ENCODE measurements at places on chromosomes 2 and 18.
A peak's percentile ranks its signal among the peaks of the same experiment; 100 is the strongest.

DNA sequence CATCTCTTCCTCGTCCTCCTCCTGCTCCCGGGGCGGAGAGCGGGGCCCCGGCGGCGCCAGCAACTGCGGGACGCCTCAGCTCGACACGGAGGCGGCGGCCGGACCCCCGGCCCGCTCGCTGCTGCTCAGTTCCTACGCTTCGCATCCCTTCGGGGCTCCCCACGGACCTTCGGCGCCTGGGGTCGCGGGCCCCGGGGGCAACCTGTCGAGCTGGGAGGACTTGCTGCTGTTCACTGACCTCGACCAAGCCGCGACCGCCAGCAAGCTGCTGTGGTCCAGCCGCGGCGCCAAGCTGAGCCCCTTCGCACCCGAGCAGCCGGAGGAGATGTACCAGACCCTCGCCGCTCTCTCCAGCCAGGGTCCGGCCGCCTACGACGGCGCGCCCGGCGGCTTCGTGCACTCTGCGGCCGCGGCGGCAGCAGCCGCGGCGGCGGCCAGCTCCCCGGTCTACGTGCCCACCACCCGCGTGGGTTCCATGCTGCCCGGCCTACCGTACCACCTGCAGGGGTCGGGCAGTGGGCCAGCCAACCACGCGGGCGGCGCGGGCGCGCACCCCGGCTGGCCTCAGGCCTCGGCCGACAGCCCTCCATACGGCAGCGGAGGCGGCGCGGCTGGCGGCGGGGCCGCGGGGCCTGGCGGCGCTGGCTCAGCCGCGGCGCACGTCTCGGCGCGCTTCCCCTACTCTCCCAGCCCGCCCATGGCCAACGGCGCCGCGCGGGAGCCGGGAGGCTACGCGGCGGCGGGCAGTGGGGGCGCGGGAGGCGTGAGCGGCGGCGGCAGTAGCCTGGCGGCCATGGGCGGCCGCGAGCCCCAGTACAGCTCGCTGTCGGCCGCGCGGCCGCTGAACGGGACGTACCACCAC is 2.1 kb downstream of the GATA6 start:
- DNase-seq, result no peak
- H3K27ac ChIP-seq, result peak overlapping the region; percentile 98
- no peaks in the 10 kb centered on the region for H3K27me3 ChIP-seq
- H3K4me3 ChIP-seq, result peak overlapping the region; percentile 94
- H3K4me1 ChIP-seq, result peaks cover 37% of the 10 kb centered on the region

- H3K27ac ChIP-seq, result no peak overlapping the region
- no peak for DNase-seq
- H3K4me1 ChIP-seq, result no peaks in the 10 kb centered on the region
- H3K36me3 ChIP-seq, result peaks cover 8% of the 10 kb centered on the region
Measured at GRCh38 chr2:232023426-232023825, 61.9 kb downstream of the DIS3L2 start.

GRCh38 chr2:98826856-98827255 is 95.9 kb upstream of the MGAT4A start:
- no peak for DNase-seq
- H3K36me3 ChIP-seq, result no peaks in the 10 kb centered on the region
- peaks cover 36% of the 10 kb centered on the region for H3K27me3 ChIP-seq
- H3K27ac ChIP-seq, result no peak overlapping the region
- H3K4me3 ChIP-seq, result no peak overlapping the region

- no peaks in the 10 kb centered on the region for H3K27me3 ChIP-seq
- peak overlapping the region; percentile 77 for H3K4me3 ChIP-seq
- peaks cover 39% of the 10 kb centered on the region for H3K4me1 ChIP-seq
- peak; percentile 32 for DNase-seq
Measured at GRCh38 chr18:79680100-79680879, 687 bp downstream of the CTDP1 start.

DNA sequence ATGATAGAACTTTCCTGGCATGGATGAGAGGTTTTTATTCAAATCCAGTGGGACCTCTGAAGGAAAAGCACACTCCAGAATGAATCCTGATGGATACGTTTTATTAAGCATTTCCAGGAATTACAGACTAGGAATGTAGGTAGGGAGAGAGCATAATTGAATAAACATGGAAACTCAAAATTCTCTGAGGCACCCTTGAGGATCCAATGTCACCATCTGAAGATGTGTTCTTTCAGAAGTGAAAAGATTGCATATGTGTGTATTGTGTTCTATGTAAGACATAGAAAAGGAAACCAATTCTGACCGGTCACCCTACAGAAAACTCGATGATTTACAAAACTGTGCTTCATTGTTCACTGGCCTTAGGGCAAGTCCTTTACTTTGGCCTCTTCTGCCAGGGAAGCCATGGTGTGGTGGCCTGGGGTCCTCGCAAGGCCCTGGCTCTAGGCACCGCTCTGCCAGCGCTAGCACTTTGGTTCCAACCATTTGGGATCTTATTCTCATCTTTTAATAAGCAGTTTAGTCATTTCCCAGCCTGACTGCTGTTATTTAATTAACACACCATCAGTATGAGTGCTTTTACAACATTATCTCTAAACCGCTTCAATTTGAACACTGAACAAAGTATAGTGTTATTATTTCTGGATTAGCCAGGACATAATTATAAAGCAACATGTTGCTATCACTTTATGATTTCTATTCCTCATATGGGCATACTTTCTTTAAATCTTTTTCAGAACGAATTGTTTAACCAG is 4.5 kb upstream of the GKN1 start:
- H3K27me3 ChIP-seq, result peaks cover 14% of the 10 kb centered on the region
- no peak for DNase-seq
- H3K4me3 ChIP-seq, result no peak overlapping the region
- H3K27ac ChIP-seq, result no peak overlapping the region
- H3K36me3 ChIP-seq, result no peaks in the 10 kb centered on the region

GRCh38 chr2:211329421-211329820 is 773.0 kb downstream of the CPS1 start:
- DNase-seq, result no peak
- no peak overlapping the region for H3K27ac ChIP-seq
- peaks cover 15% of the 10 kb centered on the region for H3K4me1 ChIP-seq

DNA sequence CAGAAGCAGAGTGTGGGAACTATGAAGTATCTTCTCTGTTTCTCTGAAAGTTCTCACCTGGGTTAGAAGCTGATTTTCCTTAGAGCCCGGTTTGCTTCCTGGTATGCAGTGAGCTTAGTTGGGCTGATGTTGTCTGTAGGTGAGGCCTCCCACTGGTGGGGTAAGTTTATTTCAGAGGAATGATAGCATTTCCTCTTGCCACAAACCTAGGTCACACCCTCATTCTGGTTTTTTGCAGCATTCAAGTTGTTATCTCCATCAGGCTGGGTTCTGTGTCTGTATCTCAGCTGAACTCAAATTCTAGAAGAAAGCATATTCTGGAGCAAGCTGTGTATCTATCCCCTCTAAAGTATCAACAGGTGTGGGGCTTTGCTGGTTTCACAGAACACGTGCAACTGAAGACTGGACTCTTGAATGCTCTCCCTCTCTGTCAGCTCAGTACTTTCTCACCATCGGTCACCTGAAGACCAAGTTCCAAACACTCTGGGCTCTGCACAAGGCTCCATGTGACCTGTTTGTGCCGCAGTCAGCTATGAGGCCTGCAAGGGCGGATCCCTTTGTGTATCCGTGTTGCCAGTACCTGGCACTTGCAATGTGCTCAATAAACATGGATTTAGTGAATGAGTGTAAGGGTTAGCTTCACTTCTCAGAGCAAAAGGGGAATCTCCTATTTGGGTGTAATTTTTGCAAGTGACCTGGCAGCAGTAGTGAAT is 49.5 kb upstream of the MBOAT2 start:
- H3K27ac ChIP-seq, result no peak overlapping the region
- no peaks in the 10 kb centered on the region for H3K36me3 ChIP-seq
- H3K4me1 ChIP-seq, result peaks cover 1% of the 10 kb centered on the region
- no peaks in the 10 kb centered on the region for H3K27me3 ChIP-seq
- no peak overlapping the region for H3K4me3 ChIP-seq
- no peak for DNase-seq

DNA sequence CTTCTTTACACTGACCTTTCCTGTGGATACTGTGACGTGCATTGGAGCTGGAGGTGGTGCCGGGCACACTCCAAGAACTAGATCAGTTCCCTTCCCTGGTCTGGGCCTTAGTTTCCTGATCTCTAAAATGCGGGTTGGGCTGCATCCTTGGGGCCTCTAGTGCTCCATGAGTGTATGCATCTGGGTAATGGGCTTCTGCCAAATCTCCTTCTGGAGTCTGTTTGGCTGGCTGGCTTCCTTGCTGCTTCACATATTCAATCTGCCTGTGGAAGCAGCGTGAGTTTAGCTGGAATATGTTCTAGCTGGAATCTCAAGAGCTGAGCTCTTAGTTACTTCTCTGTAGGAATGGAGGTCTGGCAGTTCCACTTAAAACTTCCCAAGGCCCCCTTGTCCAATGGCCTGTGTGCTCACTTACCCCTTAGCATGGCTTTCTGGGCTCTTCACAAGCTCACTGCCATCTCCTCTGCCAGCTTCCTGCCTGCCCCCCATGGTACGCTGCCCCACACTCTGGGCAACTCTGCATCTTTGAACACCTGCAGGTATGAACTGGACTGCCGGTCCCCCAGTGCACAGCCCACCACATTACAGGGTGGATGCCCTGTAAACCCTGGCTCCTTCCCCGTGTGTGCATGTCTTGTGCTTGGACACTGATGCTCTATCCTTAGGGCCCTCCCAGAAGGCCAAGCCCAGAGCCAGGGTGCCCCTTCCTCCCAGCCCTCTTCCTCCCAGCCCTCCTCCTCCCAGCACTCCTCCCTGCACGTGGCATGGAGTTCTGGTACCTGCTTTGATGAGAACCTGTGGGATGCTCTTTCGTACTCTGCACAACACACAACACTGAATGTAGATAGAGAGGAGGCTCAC is 103.6 kb upstream of the SMAD2 start:
- DNase-seq, result no peak
- no peak overlapping the region for H3K27ac ChIP-seq
- no peaks in the 10 kb centered on the region for H3K36me3 ChIP-seq
- H3K27me3 ChIP-seq, result peaks cover 9% of the 10 kb centered on the region

Measured in progenitor cell of endocrine pancreas (in vitro differentiated cells).